ENCODE measurements at places on chromosomes 16 and 17.

GRCh38 chr17:47720196-47720595, 12.8 kb upstream of the TBX21 start:
- DNase-seq, result no peak

DNA sequence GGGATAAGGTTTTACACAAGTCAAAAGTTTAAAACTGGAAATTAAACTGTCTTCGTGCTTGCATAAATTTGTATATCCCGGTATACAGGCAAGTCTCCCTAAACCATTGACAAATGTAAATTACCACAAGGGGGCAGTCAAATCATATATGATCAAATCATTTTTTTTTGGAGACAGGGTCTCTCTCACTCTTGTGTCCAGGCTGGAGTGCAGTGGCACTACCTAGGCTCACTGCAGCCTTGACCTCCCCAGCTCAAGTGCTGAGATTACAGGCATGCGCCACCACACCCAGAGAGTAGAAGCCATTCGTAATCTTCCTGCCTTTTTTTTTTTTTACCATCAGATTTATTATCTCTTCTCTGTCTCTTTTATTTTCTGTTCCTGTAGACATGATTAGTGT, 18.5 kb downstream of the TOP2A start:
- no peak for DNase-seq

GRCh38 chr17:31291820-31292219, 5.2 kb downstream of the OMG start:
- DNase-seq, result no peak

DNA sequence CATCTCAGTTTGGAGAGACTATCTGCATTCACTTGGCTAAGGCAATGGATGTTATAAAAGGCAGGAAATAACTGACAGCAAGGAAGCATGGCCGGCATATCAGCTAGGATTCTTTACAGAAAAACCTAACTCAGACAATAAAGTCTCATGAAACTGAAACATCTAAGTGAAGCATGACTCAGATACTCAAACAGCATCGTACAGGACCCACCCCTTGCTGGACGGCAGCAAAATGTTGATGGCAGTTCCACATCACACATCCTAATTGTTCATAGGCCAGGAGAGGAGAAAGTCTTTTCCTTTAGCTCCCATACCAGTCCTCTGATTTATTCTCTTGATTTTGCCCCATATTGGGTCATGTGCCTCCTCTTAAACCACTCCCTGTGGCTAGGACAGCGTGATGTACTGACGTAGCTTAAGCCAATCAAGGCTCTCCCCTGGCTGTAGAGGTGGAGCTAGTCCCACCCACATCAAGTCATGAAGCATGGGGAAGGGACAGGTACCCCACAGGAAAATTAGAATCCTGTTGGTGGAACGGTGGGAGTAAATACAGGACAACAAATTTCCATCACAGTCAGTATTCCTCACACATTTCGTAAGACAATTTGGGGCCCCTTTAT, 178.9 kb downstream of the IRX3 start:
- no peak for DNase-seq

GRCh38 chr16:70800311-70800710, 647 bp downstream of the VAC14 start:
- DNase-seq, result no peak

- DNase-seq, result no peak
Observed at GRCh38 chr17:74186498-74186897, 17.0 kb upstream of the RPL38 start.

DNA sequence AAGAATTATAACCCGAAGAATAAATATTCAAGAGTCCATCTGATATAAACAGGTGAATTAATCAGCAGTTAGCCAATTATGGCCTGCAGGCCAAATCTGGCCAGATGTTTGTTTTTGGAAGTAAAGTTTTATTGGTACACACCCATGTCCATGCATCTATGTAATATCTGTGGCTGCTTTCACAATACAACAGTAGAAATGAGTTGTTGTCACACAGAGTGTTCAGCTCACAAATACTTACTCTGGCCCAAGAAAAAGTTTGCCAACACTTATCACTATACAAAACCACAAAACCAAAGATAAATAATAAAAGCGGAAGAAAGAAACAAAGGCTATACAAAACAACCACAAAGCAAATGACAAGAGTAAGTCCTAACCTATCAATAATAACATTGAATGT, 109.4 kb downstream of the CDYL2 start:
- DNase-seq, result no peak

DNA sequence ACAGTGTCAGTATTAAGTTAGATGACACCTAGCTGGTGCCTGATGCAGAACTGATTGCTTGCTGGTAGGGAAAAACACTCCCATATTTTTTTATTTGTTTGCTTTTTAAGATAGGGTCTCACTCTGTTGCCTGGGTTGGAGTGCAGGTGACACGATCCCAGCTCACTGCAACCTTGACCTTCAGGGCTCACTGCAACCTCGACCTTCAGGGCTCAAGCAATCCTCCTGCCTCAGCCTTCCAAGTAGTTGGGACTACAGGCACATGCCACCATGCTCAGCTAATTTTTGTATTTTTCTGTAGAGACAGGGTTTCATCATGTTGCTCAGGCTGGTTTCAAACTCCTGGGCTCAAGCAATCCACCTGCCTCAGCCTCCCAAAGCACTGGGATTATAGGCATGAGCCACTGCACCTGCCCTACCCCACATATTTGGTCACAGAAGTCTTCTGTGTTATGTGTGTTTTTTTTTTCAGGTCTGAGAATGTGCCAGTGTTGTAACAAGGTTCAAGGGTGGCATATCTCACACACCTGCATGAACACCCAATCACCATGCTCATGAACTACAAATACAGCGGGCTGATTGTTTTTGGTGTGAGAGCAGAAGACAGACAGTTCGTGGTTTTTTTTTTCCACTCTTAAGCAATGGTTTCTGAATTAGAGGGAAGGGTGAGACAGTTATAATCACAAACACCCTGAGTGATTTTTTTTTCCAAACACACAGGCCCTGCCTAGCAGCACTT, 22.8 kb downstream of the SPAG9 start:
- no peak for DNase-seq

DNA sequence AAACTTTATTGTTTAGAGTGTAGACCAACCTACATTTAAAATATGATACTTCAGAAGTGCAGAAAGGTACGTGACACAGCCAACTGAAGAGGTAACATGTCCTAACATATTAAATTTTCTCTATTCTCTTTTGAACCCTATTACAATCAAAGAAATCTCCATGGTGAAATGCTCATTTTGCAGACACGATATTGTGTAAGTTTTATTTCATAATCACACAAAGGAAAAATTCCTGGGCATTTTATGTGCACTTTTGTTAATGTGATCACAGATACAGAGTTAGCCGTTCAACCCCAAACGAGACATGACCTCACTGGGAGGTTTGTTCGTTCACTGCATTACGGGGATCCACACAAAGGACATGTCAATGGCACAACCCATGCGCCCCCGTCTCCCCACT, 21.8 kb downstream of the KCNJ16 start:
- no peak for DNase-seq

DNA sequence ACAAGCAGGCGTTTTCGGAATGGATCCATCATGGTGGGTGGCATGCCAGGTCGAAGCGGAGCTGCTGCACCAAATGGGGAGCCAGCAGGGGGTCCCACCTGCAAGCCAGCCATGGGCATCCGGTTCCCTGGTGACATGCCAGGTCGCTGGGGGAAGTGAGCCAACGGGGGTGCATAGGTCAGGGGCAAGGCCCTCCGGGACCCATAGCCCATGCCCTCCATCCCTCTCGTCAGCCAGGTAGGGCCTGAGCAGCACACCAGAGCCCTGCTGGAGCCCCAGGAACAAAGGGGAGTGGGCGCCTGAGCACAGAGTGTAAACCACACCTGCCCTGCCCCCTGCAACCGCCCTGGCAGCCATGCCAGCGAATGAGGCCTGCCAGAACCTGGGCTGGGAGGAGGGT, 5.0 kb downstream of the SMARCD2 start:
- DNase-seq, result no peak
